ENCODE measurements at places on chromosomes 11 and 22.

- H3K4me1 ChIP-seq, result no peaks in the 10 kb centered on the region
- no peaks in the 10 kb centered on the region for H3K36me3 ChIP-seq
- no peak for DNase-seq
- H3K4me3 ChIP-seq, result no peak overlapping the region
- no peak overlapping the region for H3K27ac ChIP-seq
Measured at GRCh38 chr11:30960387-30960992, 374.3 kb upstream of the MPPED2 start.

DNA sequence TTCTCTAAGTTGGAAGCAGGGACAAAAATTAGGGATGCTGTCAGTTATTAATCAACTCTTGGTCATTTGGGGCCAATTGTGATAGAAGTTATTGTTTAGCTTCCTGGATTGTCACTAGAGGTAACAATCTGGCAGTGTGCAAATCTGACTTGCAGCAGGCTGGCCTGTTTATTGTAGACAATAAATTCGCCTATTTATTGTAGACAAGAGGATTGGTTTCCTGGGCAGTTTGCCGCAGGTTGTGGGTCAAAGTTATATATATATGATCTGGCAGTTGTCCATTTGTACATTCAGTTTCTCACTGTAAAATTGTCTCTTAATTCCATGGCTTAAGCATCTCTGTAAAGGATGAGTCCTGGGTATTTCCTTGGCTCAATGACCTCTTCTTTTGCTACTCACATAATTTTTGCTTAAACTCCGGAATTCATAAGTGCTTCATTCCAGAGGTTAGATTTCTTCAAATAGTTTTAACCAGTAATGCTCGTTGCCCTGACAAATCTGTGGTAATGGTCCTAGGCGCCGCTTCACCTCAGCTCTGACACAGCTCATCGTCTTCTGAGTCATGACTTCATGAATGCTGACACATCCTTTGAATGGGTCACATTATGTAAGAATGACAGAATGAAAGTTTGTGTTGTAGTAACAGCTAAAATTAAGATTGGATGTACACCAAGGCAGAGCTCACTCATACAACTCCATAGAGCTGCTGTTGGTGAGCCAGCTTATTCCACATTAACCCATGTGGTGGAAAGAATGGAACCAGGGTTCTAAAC, 7.8 kb upstream of the MMP3 start:
- H3K27ac ChIP-seq, result no peak overlapping the region
- H3K27me3 ChIP-seq, result no peaks in the 10 kb centered on the region
- H3K4me1 ChIP-seq, result no peaks in the 10 kb centered on the region
- H3K36me3 ChIP-seq, result no peaks in the 10 kb centered on the region

GRCh38 chr11:12249590-12250260, 127.6 kb upstream of the PARVA start:
- H3K4me3 ChIP-seq, result no peak overlapping the region
- no peaks in the 10 kb centered on the region for H3K27me3 ChIP-seq
- no peaks in the 10 kb centered on the region for H3K4me1 ChIP-seq
- peaks cover 34% of the 10 kb centered on the region for H3K36me3 ChIP-seq
- H3K27ac ChIP-seq, result no peak overlapping the region

- H3K27ac ChIP-seq, result no peak overlapping the region
- no peaks in the 10 kb centered on the region for H3K4me1 ChIP-seq
- peaks cover 28% of the 10 kb centered on the region for H3K36me3 ChIP-seq
Measured at GRCh38 chr22:46910624-46911023, 148.2 kb downstream of the TBC1D22A start.

GRCh38 chr11:70509476-70509875, 111.1 kb downstream of the CTTN start:
- DNase-seq, result no peak
- H3K36me3 ChIP-seq, result no peaks in the 10 kb centered on the region
- H3K27me3 ChIP-seq, result no peaks in the 10 kb centered on the region
- no peak overlapping the region for H3K4me3 ChIP-seq
- no peak overlapping the region for H3K27ac ChIP-seq
- no peaks in the 10 kb centered on the region for H3K4me1 ChIP-seq

DNA sequence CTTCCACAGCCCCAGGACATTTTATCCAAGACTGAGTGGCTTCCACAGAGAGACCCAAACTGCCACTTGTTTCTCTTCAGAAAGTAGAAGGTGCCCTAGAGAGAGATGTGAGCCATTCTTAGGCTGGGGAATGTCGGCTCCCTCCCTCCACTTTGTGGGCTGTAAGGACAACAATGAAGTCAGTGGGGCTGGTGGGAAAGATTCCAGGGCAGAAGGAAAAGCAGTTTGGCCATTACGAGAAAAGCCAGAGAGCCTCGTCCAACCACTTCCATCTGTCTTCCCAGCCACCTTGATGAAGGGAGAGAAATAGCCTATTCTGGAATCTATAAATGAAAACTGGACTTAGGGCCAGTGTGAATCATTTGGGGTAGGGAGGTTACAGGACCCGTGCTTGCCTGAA, 382.5 kb downstream of the NXPE2 start:
- H3K27me3 ChIP-seq, result no peaks in the 10 kb centered on the region
- H3K4me3 ChIP-seq, result no peak overlapping the region
- no peak overlapping the region for H3K27ac ChIP-seq
- no peaks in the 10 kb centered on the region for H3K36me3 ChIP-seq
- H3K4me1 ChIP-seq, result no peaks in the 10 kb centered on the region

GRCh38 chr11:93663021-93663420, 1.5 kb downstream of the CEP295 start:
- no peaks in the 10 kb centered on the region for H3K27me3 ChIP-seq
- no peak overlapping the region for H3K4me3 ChIP-seq
- no peak for DNase-seq
- no peaks in the 10 kb centered on the region for H3K36me3 ChIP-seq
- no peak overlapping the region for H3K27ac ChIP-seq
- H3K4me1 ChIP-seq, result no peaks in the 10 kb centered on the region

GRCh38 chr11:86988351-86988881, 33.2 kb upstream of the FZD4 start:
- H3K27me3 ChIP-seq, result no peaks in the 10 kb centered on the region
- H3K4me3 ChIP-seq, result no peak overlapping the region
- no peak overlapping the region for H3K27ac ChIP-seq
- DNase-seq, result no peak
- H3K36me3 ChIP-seq, result no peaks in the 10 kb centered on the region

GRCh38 chr11:25615069-25615468, 716.9 kb upstream of the ANO3 start:
- no peak overlapping the region for H3K4me3 ChIP-seq
- no peak overlapping the region for H3K27ac ChIP-seq
- no peak for DNase-seq
- no peaks in the 10 kb centered on the region for H3K27me3 ChIP-seq

DNA sequence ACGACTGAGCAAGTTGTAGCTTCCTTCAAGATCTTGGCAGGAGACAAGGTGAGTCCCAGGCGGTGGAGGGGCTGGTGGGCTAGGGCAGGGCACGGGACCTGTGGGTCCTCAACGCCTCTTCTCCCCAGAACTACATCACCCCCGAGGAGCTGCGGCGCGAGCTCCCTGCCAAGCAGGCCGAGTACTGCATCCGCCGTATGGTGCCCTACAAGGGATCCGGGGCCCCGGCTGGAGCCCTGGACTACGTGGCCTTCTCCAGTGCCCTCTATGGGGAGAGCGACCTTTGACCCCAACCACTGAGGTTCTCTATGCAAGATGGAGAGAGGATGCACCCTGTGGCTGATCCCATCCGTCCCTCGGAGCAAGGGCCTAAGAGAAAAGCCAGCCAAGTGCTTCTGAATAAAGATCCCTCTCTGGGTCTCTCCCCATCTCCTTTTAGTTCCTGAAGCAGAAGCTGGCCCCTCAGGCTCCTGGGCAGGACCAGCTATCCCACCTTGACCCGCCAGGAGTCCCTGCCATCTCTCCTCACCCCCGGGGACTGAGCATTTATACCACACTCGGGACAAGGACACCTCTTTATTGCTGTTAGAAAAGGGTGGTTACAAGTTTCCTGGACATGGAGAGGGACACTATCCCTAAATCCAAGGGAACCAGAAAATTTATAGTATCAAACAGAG, 5.4 kb downstream of the CTSF start:
- H3K27ac ChIP-seq, result no peak overlapping the region
- H3K27me3 ChIP-seq, result no peaks in the 10 kb centered on the region
- no peak for DNase-seq
- no peaks in the 10 kb centered on the region for H3K36me3 ChIP-seq
- H3K4me1 ChIP-seq, result peaks cover 9% of the 10 kb centered on the region

DNA sequence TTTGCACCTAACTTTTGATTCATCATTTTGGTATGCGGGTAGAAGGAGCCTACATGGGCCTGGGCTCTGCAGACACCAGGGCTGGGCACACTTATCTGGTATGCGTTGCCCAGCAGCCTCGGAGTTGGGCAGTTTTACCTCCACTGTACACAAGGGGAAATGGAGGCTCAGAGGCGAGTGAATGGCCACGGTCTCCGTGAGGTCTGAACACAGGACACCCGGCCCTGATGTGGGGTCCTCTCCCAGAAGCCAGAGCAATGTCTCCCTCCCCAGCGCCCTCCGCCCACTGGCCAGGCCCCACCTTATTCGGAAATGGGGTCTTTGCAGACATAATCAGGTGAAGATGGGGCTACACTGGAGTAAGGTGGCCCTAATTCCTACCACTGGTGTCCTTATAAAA, 43.7 kb downstream of the OSBPL5 start:
- no peak overlapping the region for H3K27ac ChIP-seq
- H3K27me3 ChIP-seq, result no peaks in the 10 kb centered on the region
- H3K4me1 ChIP-seq, result no peaks in the 10 kb centered on the region
- no peaks in the 10 kb centered on the region for H3K36me3 ChIP-seq
- no peak for DNase-seq

GRCh38 chr22:17792299-17792698, 18.0 kb upstream of the BID start:
- H3K27me3 ChIP-seq, result no peaks in the 10 kb centered on the region
- no peak for DNase-seq
- H3K36me3 ChIP-seq, result peaks cover 24% of the 10 kb centered on the region
- no peak overlapping the region for H3K4me3 ChIP-seq

DNA sequence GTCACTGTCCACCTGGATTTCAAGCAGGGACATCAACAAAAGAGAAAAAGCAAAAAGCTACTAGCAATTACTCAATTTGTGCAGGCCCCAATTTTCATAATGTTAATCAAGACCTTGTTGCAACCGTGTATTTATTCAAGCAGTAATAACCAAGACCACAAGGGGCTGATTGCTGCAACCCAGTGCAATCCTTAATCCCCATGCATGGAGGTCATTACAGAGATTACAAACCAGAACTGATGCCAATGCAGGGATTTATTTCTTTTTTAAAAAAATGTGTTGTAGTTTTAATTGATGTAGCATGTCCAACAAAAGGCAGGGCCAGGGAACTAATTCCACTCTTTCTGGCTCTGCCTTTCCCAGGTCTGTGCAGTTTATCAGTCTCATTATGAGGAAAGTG, 18.4 kb downstream of the TECTA start:
- no peaks in the 10 kb centered on the region for H3K4me1 ChIP-seq
- no peak for DNase-seq
- H3K27me3 ChIP-seq, result no peaks in the 10 kb centered on the region
- no peak overlapping the region for H3K27ac ChIP-seq
- no peak overlapping the region for H3K4me3 ChIP-seq

GRCh38 chr11:16976379-16976778, 37.8 kb downstream of the PLEKHA7 start:
- H3K4me3 ChIP-seq, result no peak overlapping the region
- DNase-seq, result no peak
- H3K27ac ChIP-seq, result no peak overlapping the region
- no peaks in the 10 kb centered on the region for H3K36me3 ChIP-seq
- no peaks in the 10 kb centered on the region for H3K27me3 ChIP-seq

DNA sequence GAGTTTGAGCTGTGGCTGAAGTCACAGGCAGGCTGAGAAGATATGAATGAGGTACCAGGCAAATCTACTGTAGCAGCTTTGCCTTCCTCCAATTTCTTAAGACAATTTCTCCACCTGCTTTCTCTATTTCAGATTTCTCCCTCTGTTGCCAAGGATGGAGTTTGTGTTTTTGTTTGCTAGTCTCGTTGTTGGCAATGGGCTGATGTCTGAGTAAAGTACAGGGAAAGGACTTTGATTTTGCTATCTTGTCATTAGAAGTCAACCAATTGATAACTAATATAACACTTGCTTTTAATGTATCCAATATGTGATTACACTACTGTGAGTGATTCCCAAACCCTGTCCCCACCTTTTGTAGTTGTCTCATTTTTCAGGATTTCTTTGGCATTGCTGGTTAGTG, 40.1 kb upstream of the RRAS2 start:
- no peaks in the 10 kb centered on the region for H3K4me1 ChIP-seq
- H3K36me3 ChIP-seq, result no peaks in the 10 kb centered on the region
- no peak overlapping the region for H3K4me3 ChIP-seq
- no peak for DNase-seq
- H3K27ac ChIP-seq, result no peak overlapping the region

- H3K27me3 ChIP-seq, result no peaks in the 10 kb centered on the region
- DNase-seq, result no peak
Measured at GRCh38 chr22:19631899-19632667, 82.2 kb upstream of the SEPTIN5 start.

DNA sequence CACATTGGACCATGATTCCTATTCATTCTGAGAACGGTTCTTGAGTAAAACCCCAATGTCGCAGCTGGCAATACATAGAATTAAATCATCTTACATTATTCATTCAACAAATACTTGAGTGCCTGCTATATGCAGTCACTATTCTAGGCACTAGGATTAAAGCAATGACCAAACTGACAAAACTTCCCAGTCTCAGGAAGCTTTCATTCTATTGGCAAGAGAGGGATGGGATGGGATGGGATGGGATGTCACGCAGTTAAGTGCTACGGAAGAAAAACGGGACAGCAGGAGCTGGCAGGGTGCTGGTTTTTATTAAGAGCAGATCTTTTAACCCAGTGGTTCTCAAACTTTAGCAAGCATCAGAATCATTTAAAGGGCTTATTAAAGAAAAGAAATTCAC, 2.9 kb downstream of the PAK1 start:
- no peak overlapping the region for H3K4me3 ChIP-seq
- no peak overlapping the region for H3K27ac ChIP-seq
- no peaks in the 10 kb centered on the region for H3K36me3 ChIP-seq
- H3K27me3 ChIP-seq, result no peaks in the 10 kb centered on the region
- peaks cover 5% of the 10 kb centered on the region for H3K4me1 ChIP-seq

- no peaks in the 10 kb centered on the region for H3K27me3 ChIP-seq
- no peak overlapping the region for H3K4me3 ChIP-seq
- DNase-seq, result no peak
- H3K27ac ChIP-seq, result no peak overlapping the region
- no peaks in the 10 kb centered on the region for H3K36me3 ChIP-seq
- H3K4me1 ChIP-seq, result no peaks in the 10 kb centered on the region
Measured at GRCh38 chr22:49159711-49160110, 668.0 kb downstream of the BRD1 start.

DNA sequence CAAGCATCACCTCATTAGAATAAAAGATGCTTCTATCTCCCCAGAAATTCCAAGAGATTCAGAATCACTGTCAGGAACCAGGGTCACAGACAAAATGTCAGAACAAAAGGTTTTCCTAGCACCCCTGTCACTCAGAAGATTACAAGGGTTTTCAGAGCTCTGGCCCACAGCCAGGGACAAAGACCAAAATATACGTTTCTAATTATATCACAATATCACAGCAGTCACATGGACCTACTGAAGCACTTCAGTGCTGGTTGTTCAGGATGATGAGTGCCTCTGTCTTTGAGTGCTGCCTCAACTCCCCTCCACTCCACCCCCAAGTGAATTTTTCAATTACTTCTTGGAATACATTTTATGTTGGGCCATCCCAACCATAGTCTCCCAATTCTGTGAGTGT, 21.9 kb upstream of the RTL6 start:
- no peak overlapping the region for H3K4me3 ChIP-seq
- no peak for DNase-seq
- H3K27ac ChIP-seq, result no peak overlapping the region
- no peaks in the 10 kb centered on the region for H3K36me3 ChIP-seq

All from effector memory CD4-positive, alpha-beta T cell (primary cell).